Cardiac fibroblast (primary cell): ENCODE measurements at places on chromosomes 4 and X.
A peak's percentile ranks its signal among the peaks of the same experiment; 100 is the strongest.

- DNase-seq: no peak
Measured at GRCh38 chrX:153771415-153772315, 7.6 kb downstream of the PLXNB3 start.

DNA sequence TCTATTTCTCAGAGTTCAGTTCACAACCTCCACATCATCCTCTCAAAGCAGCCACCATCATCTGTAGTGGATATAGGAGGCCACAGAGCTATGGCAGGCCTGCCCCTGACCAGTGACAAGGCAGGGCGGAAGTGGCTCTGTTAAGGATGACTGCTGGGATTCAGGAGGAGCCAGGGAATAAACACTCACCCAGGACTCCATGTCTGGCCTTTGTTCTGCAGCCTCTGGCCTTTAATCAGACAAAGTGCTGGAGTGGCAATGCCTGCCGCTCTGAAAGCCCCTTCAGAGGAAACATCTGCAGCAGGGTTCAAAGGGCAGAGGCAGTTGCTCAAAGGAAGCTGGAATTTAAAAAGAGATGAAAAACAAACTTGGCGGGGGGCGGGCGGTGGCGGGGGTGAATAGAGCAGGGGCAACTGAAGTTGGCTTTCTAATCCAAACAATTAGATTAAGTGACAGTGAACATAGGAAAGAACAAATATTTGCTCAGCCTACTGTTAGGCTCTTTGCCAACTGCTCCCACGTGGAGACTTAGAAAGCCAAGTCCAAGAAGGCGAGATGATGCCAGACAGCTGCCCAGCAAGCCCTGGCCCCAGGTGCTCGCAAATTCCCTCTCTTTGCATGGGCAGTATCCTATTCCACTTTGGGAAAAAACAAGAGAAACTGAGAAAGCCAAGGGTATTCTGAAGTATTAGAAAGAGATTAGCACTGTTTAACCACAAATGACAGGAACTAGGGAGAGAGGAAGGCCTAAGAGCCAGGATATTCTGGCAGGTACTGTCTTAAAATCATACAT is 5.5 kb downstream of the MPP1 start:
- peak; percentile 64 for DNase-seq

DNA sequence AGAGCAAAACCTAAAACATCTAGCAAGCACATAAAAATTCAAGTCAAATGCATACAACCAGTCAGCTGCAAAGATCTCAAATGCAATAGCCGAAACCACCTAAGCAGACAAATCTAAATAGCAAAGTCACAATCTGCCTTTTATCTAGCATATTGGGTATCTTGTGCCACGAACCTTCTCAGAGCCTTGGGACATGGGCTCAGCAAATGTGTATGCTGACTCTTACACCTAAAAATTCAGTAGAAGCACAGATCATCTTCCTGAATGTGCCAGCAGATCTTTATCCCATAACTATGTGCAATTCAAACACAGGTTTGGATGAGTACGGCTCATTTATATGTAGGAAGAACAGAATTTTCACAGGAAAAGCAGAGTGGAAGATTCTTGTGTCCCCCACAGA is 492.1 kb downstream of the INPP4B start:
- no peak for DNase-seq

GRCh38 chr4:124025428-124025827 is 628.8 kb downstream of the SPRY1 start:
- DNase-seq: no peak

GRCh38 chr4:109433205-109434006 is at the start of gene SEC24B:
TSS of gene SEC24B (plus strand) at chr4:109433815. CDS start at chr4:109433870, 55 bp downstream.
- peak; percentile 82 for DNase-seq

DNA sequence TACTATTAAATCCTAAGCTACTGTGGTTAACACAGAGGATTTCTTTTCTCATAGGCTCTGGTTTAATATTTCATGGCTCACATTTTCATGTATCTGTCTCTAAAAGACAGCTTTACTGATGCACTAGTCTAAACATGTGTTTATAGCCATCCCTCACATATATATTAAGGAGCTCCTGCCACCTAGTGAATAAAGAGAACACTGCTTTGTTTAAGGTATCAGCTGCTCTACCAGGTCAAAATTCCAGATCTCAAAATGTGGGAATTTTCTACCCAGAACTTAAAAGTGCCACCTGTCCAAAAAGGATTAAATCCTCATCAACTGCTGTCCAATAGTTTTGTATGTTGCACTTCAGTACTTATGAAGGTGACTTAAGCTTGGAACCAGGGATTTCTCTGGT is 188.5 kb upstream of the TEX13C start:
- DNase-seq: no peak

DNA sequence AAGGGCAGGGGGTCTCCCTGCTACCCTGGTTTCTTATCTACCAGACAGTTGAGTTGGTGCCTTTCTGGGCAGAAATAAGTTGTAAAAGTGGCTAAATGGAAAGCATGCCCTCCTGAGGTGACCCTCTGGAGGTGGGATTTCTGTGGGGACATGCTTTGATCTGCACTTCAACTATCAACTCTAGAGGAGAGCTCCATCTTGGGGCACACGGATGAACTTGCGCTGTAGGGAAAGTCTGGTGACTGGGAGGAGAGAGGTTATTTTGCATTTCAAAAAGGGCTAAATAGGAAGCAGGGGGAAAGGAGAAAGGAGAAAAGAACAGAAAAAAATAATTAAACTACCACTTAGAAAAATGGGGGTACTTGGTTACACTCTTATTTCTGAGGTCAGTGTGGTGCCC is 12.7 kb upstream of the RHOXF2B start:
- DNase-seq: no peak

- no peak for DNase-seq
Measured at GRCh38 chr4:112513971-112514646, 1.9 kb downstream of the NEUROG2 start.

- DNase-seq: no peak
Measured at GRCh38 chr4:15918484-15919129, 19.9 kb downstream of the FGFBP1 start.

- no peak for DNase-seq
Measured at GRCh38 chrX:71195964-71196649, 26.9 kb upstream of the GJB1 start.

- no peak for DNase-seq
Measured at GRCh38 chr4:141652161-141652778, 15.9 kb downstream of the IL15 start.

DNA sequence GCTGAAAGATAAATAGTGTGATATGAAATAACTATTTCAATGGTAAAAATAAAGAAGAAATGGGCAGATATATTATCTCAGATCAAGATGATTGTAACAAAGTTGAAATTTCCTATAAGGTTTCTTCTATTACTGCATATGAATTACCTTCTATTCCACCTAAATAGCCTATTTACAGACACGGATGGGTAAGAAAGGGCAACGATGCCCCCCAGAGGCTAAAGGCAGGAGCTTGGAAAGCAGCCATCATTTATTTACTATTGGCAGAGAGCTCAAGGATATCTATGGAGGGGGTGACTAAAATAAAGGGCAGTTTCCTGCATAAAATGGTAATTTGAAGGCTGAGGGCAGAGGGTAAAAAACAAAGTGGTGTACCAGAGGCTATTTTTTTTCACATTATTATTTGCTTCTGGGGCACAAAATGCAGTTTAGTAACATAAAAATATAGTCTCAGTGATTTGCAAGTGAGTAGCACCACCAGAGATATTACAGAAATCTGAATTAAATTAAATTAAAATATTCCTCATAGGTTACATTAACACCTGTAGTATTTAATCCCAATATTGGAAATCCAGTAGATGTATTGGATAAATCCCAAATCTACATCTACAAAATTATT is 123.1 kb downstream of the BTC start:
- DNase-seq: peak; percentile 88

DNA sequence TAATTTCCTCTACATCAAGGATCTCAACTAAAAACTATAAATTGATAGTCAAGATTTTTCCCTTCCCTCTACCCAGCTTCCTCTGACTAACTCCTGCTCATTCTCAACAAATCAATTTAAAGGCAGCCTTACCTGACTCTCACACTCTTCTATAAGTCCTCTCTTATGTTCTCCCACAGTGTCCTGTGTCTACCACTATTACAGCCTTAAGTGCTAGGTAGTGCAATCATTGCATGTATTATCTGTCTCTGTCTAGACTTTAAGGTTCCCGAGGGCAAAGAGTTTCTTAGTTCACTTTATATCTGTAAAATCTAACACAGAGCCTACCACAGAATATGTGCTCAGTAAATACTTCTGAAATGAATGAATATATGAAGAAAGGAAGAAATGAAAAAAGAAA is 123.7 kb downstream of the BTC start:
- no peak for DNase-seq

DNA sequence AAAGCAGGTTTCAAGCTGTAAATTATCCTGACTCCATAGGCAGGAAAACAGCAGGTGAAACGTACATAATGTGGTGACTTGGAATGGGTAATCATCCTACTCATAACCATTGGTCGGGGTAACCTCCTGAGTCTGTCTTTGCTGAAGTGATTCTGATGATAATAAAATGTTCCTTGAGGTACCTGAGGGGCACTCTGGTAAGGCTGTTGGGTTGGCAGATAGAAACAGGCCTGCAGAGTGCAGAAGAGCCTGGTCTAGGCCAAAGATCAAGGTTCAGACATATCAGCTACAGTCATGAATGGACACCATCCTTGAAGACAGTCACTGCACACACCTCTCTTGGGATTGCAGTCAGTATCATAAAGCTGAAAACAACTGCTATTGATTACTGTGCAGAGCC is 174.7 kb upstream of the RPL34 start:
- no peak for DNase-seq
